ENCODE measurements at places on chromosomes 12 and 14.
A peak's percentile ranks its signal among the peaks of the same experiment; 100 is the strongest.

GRCh38 chr14:22540811-22541360, 48.1 kb downstream of the DAD1 start:
- no peak for DNase-seq

- DNase-seq = peak; percentile 61
Observed at GRCh38 chr14:100078997-100079725, 13.9 kb downstream of the EVL start.

GRCh38 chr14:63641473-63642228, at the start of gene WDR89:
Gene WDR89 (minus strand): TSS chr14:63641871. CDS start chr14:63599942, 41,929 bp downstream.
- peak; percentile 97 for DNase-seq

DNA sequence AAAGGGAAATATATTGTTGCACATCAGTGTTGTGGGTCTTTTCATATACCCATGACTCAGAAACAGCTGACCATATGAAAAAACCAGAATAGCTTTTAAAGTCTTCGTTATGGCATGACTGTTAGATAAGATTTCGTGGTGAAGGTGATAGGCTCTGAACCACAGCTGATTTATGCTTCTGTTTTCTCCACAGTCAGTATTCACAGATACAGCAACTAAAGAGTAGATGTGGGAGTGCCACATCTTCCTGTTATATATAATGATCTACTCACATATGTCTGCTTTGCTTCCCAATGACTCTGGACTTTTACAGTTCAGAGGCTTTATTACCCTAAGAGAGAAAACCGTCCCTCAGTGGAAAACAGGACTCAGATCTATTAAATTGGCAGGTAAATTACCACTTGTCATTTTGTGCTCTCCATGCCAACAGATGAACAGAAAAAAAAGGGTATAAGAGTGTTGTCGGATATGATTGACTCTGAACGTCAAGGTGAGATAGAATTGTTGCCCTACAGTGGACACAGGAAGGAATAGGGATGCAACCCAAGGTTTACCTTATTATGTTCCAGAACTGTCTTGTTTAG, 1037.1 kb downstream of the GALC start:
- no peak for DNase-seq

GRCh38 chr12:94099632-94100031, 48.7 kb upstream of the PLXNC1 start:
- no peak for DNase-seq

- no peak for DNase-seq
Observed at GRCh38 chr14:22837114-22837749, 847 bp downstream of the MMP14 start.

DNA sequence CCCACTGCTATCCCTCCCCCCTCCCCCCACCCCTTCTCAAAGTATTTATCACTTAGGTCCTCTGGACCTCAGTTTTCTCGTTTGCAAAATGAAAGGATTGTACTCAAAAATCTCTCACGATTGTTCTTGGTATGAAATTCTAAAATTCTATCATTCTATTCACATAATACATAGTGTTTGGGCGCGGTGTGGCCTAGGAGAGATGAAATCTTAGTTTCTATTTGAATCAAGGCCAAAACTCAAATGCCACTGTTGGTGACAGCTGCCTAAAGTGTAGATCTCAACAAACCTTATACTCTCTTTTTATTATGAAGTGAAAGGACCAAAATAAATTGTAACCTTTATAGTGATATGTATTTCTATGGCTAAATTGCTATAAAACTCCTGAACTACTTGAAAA, 23.7 kb upstream of the YAF2 start:
- DNase-seq = no peak

GRCh38 chr12:106629797-106630659, 47.2 kb downstream of the RFX4 start:
- no peak for DNase-seq

GRCh38 chr14:87992346-87992717, 650 bp downstream of the GALC start:
- no peak for DNase-seq

DNA sequence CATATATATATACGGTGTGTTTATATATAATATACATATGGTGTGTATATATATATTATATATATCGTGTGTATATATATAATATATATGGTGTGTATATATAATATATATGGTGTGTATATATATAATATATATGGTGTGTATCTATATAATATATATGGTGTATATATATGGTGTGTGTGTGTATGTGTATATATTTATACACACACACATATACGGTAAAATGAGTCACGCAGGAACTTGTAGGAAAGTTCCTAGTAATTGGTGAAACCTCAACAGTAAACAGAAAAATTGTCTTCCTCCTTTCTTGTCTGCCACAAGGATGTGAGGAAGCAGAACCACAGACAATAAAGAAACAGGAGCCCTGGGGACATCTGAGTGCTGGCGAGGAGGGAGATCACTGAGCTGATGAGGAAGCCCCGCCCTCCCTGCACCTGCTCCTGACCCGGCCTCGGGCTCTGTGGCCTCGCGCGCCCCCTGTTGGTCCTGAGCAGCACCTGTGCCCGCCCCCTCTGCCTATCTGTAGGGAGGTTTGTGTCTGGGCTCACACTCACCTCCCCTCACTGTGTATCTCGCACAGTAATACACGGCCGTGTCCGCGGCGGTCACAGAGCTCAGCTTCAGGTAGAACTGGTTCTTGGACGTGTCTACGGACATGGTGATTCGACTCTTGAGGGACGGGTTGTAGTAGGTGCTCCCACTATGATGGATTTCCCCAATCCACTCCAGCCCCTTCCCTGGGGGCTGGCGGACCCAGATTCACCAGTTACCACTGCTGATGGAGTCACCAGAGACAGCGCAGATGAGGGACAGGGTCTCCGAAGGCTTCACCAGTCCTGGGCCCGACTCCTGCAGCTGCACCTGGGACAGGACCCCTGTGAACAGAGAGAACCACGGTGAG, 1079.4 kb downstream of the TMEM121 start:
- no peak for DNase-seq

GRCh38 chr12:42679466-42679865, 89.9 kb upstream of the PRICKLE1 start:
- DNase-seq = no peak

DNA sequence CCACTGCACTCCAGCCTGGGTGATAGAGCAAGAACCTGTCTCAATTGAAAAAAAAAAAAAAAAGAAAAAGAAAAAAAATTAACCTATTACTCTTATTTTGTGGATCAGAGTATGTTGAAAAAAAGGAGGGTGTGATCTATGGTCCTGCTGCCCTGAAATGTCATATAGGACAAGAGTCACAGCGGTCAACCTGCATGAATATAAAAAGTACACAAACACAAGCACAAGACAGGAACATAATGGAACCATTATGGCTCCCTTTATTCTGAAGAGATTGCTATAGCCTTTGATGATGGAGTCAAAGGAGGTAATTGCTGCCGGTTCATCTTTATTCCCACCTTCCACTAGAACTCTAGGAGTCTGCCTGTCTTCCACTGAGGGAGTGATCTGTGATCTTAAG, 96.9 kb downstream of the NTN4 start:
- DNase-seq = no peak

- DNase-seq = no peak
Observed at GRCh38 chr12:66739940-66740651, 61.2 kb upstream of the GRIP1 start.

- no peak for DNase-seq
Observed at GRCh38 chr14:68297039-68297438, 477.5 kb downstream of the RAD51B start.

DNA sequence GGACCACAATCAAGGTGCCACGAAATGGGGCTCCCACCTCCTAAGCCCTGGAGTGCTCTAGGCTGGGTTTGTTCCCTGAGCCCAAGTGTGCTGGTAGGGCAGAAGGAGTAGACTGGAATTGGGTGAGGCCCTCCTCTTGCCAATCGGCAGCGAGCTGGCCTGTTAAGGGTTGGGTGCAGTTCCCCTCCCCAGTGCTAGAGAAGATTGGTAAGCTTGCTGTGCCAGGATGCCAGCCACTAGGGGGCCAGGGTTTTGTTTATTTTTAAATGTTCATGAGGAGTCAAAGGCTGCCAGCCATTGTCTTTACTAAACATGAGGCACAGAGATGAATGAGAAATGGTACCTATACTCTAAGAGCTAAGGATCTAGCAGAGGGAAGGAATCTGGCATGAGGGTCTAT, 79.7 kb downstream of the SPTB start:
- no peak for DNase-seq

GRCh38 chr14:51652168-51653078, 713 bp downstream of the FRMD6 start:
- DNase-seq = no peak

DNA sequence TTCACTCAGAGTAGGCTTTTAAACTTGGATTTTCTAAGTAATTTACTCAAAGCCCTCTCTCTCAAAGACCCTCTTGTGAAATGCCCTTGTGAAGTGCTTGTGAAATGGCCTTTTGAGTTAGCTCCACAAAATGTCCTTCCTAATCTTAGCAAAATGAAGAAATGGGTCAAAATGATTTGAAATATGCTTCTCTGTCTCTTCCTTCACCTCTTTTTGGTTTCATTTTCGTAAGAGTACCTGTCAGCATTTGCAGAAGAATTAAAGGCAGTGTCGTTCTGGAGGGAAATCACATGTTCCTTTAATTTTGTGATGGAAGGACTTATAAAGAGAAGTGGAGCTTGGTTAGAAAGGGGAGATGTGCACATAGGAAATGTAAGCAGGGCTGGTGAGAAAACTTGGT, 93.7 kb downstream of the HMGA2 start:
- DNase-seq = peak; percentile 35

DNA sequence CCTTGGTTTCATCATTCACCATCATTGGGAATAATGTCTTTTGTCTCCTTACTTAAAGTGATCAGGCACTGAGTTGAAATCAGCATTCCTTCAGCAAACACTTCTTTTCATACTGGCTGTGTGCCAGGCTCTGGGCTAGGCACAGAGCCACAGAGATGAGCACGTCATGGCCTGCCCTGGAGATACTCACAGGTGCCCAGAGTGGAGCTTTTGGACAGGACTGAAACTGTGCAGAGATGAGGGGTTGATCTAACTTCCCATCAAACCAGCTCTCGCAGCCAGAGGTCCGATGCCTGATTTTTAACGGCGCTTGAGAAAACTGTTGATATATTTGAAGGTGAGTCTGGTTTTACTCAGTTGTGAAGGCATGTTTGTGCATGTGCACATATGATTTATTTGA, 43.1 kb downstream of the CACNA1C start:
- DNase-seq = no peak

DNA sequence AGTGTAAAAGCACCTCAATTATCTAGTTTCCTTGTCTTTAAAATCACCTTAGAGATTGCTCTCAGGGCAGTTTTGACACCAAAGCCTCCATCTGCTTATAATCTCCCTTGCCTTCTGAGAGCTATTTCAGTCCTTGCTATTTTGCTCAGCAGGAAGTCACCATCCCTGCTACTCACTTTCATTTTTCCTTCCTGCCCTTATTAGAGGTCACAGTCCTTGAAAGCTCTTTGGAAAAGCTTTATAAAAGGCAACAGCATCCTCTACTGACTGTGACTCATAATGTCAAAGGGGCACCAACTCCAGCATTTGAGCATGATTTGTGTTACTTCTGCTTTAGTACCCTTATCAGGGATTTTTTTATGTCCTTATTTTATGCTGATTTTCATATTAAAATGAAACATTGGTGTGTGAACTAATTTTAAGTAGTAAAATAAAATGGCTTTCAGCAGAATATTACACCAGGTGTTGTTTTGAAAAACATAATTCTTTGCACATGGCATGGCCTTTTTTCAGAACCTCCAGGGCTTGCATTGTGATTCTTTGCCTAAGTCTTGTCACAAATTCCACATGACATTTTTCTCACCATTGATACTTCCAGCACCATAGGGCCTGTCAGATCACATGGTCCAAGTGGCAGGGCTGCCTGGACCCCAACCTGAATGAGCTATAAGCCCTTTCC, 213.0 kb downstream of the ADAMTS20 start:
- peak; percentile 46 for DNase-seq

DNA sequence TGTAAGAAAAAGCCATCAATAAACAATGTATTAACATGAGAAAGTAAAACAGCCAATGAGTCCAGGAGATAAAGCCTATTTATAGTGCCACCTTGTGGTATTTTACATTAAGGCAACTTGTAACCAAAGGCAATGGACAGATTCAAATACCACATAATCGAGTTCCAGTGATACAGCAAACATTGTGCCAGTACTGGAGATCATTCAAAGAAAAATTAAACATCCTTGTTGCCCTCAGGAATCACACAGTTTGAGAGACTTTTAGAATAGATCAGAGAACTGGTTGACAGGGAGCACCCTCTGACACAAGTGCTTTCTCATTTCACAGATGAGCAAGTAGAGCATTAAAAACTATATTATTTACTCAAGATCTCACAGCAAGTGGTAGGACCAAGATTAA, 98.1 kb downstream of the DDHD1 start:
- DNase-seq = peak; percentile 39

- no peak for DNase-seq
Observed at GRCh38 chr14:99274346-99275221, 2.6 kb upstream of the BCL11B start.

GRCh38 chr12:639566-639965, 23.7 kb downstream of the NINJ2 start:
- DNase-seq = no peak

DNA sequence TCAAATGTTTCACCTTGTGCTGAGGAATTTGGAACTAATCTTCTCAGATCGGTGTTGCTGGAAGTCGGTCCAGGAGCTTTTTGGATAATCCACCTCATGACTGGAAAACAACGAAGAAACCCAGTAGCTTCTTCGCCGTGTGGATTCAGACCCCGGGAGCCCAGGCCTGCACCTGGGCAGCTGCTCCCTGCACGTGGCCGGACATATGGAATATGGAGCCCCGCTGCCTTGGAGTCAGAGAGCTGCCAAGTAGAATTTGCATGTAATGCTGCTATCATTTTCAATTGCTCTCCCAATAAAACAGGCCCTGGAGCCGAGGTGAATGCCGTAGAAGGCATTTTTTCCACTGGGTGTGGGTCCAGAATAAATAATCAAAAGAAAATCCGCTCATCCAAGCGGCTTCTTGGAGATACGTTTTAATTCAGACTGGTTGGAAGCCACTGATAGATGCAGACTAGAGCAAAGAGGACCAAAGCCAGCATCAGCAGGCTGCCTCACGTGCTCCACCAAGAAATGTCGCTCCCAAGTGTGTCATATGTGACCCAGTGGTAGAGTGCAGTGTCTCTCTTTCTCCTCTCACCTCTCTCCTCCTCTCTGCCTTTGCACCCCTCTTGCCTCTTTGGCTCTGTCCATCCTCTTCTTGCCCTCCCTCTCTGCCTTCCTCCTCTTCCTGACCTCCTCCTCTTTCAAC, 115.3 kb downstream of the ZNF664 start:
- no peak for DNase-seq

Measured in KG1 (cell line).